Dermis blood vessel endothelial cell (primary cell): ENCODE measurements at places on chromosomes 2 and 18. TPM values are rescaled to one million over a fixed set of nuclear protein-coding genes. Genes with fewer than 3 reads are reported as not detected.
A peak's percentile ranks its signal among the peaks of the same experiment; 100 is the strongest.

Gene STK39
- total RNA-seq: 2.4 and 2.7 TPM in 2 replicates

Gene WDR54
- 23.3 and 36.9 TPM in 2 replicates for total RNA-seq

Gene OLA1
- total RNA-seq: 85.6 and 139 TPM in 2 replicates

GRCh38 chr2:239472235-239472775 lies 71.5 kb upstream of the HDAC4 start:
- no peak for DNase-seq

GRCh38 chr2:32474381-32474780 lies 117.6 kb downstream of the BIRC6 start:
- no peak for DNase-seq

DNA sequence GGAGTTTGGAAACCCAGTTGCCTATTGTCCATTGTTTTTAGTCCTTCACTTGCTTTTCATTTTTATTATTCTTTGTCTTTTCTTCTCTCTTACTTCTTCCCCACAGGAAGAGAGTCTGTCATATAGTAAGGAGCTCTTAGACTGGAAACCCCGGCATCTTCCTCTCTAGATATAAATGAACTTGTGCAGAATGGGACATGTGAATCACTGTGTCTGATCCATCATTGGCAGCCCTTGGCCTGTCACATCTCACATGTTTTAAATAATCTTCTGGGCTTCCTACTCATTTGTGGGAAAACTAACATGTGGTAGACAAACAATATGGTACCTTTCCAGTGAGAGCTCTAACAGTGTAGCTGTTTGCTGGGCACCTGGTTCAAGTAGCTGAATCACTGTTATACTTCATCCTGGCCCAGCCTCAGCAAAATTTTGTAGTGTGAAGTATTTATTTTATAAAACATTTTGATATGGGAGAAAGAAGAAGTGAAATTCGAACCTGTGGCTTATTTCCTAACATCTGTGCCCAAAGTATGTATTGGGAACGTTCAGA lies 112.8 kb downstream of the PHLPP1 start:
- DNase-seq: peak; percentile 39

DNA sequence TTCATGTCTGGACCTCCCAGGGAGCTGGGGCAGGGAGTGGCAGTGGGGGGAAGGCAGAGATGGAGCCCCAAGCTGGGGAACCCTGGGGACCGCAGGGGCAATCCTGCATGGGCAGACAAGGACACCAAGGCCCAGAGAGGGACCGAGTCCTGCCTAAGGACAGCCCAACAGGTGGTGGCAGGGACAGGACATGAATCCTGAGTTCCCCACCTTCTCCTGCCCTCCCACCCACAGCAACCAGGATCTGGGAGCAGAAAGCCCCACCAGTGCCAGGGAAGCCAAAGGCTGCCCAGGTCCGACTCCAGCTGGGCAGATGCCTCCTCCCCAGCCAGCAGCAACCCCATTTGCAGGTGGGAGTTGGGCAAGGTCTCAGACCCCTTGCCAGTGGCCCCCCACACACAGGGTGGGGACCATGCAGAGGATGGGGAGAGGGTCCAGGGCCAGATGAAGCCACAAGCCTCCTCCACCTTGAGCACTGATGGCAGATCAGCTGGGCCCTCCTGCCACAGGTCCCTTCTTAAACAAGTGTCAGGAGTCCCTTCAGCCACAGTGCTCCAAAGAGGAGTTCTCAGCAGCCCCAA lies 6.3 kb downstream of the ADRA2B start:
- DNase-seq: no peak

GRCh38 chr2:74919827-74920226 lies 38.6 kb upstream of the POLE4 start:
- peak; percentile 70 for DNase-seq

- DNase-seq: peak; percentile 57
Observed at GRCh38 chr2:102508863-102509262, 35.8 kb downstream of the SLC9A4 start.

GRCh38 chr2:150880986-150881385 lies 380.7 kb downstream of the RBM43 start:
- no peak for DNase-seq
